ENCODE measurements at places on chromosomes 2 and 18.

- DNase-seq: no peak
These were observed 79.2 kb downstream of the LIMS1 start for GRCh38 chr2:108613261-108614042.

GRCh38 chr2:2172516-2172915 is 158.6 kb downstream of the MYT1L start:
- no peak for DNase-seq

DNA sequence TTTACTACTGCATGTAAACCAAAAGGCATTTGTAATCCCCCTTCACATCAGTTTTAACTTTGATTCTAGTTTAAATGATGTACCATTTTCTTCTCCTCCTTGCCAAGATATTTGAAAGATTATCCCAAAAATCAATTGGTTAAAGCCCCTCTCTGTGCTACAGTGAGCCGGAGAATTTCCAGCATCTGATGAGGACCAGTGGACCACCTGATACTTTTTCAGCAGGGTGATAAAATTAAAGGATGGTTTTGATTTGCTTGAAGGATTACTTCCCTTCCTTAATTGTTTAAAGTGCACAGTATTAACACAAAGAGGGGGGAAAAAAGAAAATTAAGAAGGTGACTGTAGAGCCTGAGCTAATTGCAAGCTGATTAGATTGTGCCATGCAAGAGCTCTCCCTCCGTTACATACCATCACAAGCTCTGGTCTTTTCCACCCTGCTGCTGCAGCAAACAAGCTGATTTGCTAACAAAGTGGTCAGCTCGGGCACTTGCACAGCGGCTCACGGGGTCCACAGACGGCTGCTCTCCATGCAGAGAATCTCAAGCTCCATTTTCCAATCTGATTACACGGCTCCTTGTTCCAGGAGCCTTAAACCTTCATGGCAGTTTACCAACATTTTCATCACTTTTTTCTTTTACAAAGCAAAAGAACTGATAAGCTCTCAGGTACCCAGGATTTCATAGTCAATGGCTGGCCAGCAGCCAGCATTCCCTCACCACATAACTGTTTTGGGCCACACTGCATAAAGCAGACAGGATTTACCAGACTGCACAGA is 22.1 kb downstream of the FIGN start:
- no peak for DNase-seq

DNA sequence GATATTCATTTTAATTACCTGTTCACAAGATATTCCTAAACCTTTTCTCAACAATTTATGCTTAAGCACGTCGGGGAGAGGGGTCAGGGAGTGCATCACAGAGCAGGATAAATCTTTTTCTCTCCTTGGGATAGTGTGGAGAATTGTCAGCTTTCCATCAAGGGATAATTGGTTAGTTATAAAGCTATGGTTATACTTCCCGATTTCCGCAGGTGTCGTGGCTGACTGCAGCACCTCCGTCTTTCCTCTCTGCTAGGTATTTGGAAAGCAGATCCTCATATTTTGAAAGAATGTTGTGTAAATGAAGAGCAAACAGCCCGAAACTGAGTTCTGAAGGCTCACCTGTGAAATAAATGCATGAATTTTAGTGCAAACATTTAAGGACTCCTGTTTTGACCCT is 778 bp downstream of the DYNC2LI1 start:
- DNase-seq: no peak

GRCh38 chr2:75589391-75590105 is 28.8 kb upstream of the EVA1A start:
- no peak for DNase-seq

GRCh38 chr2:63050334-63051041 is at the start of gene OTX1:
Gene OTX1 (plus strand): TSS chr2:63050830. CDS start chr2:63052991, 2,161 bp downstream.
- DNase-seq: no peak

GRCh38 chr2:67825476-67825875 is 237.3 kb downstream of the C1D start:
- DNase-seq: no peak

DNA sequence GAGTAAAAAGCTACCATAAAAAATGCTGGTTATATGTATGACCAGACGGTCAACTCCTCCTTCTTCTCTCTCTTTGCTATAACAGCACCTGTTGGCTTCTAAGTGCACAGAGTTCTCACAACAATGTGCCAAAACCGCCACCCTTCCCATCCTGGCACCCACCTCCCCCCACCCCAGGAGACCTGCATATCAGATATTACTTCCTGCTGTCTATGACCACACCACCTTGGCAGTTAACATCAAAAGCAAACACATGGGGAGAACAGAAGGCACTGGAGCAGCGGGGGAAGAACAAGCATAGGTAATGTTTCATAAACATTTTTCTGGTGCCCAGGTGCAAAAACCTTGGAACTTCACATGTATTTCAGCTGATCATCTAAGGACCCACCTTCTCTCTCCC is 15.5 kb downstream of the SPRED2 start:
- DNase-seq: no peak

GRCh38 chr2:199734651-199735050 is 116.3 kb downstream of the FTCDNL1 start:
- DNase-seq: no peak

GRCh38 chr2:99600981-99601651 is 111.3 kb upstream of the REV1 start:
- DNase-seq: no peak

DNA sequence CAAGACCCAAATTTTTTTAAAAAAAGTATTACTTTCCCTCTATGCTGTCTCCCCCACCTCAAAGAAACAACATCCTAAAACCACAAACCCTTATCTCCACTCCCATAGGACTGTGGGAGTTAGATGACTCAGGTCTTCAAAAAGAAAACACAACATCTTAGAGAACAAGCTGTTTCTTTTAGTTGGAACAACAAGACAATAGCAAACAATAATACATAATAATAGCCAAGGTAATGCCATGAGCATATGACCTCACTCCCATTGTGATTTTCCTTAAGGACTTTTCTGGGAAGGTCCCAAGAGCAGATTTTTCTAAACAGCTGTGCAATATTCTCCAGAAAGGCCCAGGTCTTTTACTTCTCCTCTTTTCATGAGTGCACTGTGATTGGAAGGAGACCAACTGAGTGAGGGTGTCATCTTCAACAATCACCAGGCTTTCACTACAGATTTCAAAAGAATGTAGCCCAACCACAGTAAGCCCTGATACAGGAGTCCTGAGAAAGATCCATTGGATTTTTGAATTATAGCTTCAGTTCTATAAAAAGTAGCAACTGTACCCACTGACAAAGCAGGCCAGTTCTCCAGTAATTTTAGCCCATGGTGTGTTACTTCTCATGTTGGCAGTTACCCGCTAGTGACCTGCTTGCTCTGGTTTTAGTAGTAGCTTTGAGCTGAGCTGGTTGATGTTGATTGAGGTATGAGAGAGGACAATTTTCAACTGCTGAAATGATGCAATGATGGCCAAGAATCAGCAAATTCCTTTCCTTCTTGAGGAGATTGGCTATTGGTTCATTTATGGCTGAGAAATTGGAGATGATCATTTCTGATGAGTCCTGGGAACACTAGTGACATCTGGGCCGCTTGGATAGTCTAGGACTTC is 144.5 kb upstream of the TCF4 start:
- DNase-seq: no peak

DNA sequence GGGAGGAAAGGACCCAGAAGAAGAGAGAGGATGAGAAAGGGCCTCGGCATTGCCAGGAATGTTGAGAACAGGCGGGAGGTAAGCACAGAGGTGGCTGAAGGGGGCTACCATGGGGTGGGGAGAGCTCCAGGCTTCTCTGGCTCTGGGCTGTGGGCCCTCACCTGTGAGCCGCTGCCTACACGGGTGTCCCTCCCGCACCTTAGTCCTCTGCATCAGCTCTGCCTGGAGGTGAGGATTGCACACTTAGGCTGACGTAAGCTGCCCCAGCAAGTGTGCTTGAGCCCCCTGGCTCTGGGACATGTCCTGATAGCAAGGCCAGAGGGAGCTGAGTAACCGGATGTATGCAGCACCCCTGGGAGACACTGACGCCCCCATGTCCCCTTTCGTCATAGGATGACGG is 33.9 kb downstream of the TMEM18 start:
- no peak for DNase-seq

- DNase-seq: no peak
These were observed 60.7 kb downstream of the ASXL2 start for GRCh38 chr2:25817630-25818029.

GRCh38 chr2:9238591-9239326 is 32.1 kb downstream of the ASAP2 start:
- no peak for DNase-seq

GRCh38 chr2:193965263-193965662 is 1691.8 kb upstream of the SLC39A10 start:
- no peak for DNase-seq

All from breast epithelium (tissue), 4 donors.